ENCODE measurements at places on chromosomes 7 and 10. TPM values are rescaled to one million over a fixed set of nuclear protein-coding genes. Genes with fewer than 3 reads are reported as not detected.

COG5 gene
- 16.8 TPM for total RNA-seq

GPR85 gene
- not detected for total RNA-seq

ZNF853 gene
- 12.2 TPM for total RNA-seq

OR13A1 gene
- not detected for total RNA-seq

ZNF804B gene
- not detected for total RNA-seq

RBM20 gene
- 4.8 TPM for total RNA-seq

ABCB1 gene
- total RNA-seq: 5.5 TPM

LLCFC1 gene
- total RNA-seq: not detected

ATRNL1 gene
- total RNA-seq: 15.4 TPM

VWDE gene
- total RNA-seq: not detected

GNGT1 gene
- not detected for total RNA-seq

TSPAN33 gene
- 8.1 TPM for total RNA-seq

CYP3A4 gene
- total RNA-seq: not detected

PNLIP gene
- total RNA-seq: not detected

CPA4 gene
- not detected for total RNA-seq

NUTM2E gene
- not detected for total RNA-seq

ERVW-1 gene
- total RNA-seq: not detected

ZMIZ1 gene
- 96.2 TPM for total RNA-seq

TRPV5 gene
- total RNA-seq: not detected
